CD4-positive, alpha-beta T cell (primary cell): ENCODE measurements at places on chromosomes 4 and X.

GRCh38 chrX:7068939-7069367, 78.6 kb upstream of the STS start:
- no peaks in the 10 kb centered on the region for H3K27me3 ChIP-seq
- peak; percentile 7 for DNase-seq
- peaks cover 10% of the 10 kb centered on the region for H3K4me1 ChIP-seq
- H3K4me3 ChIP-seq, result no peak overlapping the region

- H3K27me3 ChIP-seq, result peaks cover 36% of the 10 kb centered on the region
- no peaks in the 10 kb centered on the region for H3K36me3 ChIP-seq
- peak overlapping the region; percentile 52 for H3K4me3 ChIP-seq
These were observed 1.1 kb downstream of the GAB1 start for GRCh38 chr4:143337600-143338287.

DNA sequence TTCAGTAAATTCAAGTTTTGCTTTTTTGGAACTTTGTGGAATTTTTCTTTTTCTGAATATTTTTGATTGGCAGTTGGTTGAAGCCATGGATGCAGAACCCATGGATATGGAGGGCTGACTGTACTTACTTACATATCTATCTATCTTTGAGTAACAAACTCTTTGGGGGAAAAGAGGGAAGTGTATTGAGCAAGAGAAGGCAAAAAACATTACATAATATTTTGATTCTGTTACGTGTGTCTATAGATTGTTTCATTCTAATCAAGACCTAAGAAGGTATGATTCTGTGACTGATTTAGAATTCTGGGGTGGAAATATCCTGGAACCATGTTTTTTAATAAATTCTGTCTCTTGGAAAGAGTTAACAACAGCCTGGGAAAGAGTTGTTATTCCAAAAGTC, 31.5 kb downstream of the GRSF1 start:
- no peak overlapping the region for H3K4me3 ChIP-seq
- H3K4me1 ChIP-seq, result peaks cover 2% of the 10 kb centered on the region
- H3K27me3 ChIP-seq, result no peaks in the 10 kb centered on the region
- H3K36me3 ChIP-seq, result no peaks in the 10 kb centered on the region
- no peak for DNase-seq

DNA sequence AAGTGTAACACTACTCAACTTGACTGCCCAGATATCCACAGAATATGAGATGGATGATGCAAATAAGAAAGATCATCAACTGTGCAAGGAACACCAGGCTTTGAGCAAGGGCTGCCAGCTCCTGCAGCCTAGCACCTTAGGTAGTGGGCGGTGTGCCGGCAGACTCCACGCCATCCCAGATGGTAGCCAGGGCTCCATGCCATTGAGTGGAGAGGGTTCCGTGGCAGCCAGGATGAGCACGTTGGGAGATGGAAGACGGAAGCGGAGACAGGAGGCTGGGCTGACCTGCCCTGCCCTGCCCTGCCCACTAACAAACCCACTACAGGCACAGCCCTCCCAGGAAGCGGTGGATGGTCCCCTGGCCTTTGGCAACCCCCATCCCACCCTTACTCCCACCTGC, 51.9 kb downstream of the TMPRSS11F start:
- H3K4me3 ChIP-seq, result no peak overlapping the region
- no peak for DNase-seq
- no peak overlapping the region for H3K27ac ChIP-seq
- no peaks in the 10 kb centered on the region for H3K4me1 ChIP-seq

DNA sequence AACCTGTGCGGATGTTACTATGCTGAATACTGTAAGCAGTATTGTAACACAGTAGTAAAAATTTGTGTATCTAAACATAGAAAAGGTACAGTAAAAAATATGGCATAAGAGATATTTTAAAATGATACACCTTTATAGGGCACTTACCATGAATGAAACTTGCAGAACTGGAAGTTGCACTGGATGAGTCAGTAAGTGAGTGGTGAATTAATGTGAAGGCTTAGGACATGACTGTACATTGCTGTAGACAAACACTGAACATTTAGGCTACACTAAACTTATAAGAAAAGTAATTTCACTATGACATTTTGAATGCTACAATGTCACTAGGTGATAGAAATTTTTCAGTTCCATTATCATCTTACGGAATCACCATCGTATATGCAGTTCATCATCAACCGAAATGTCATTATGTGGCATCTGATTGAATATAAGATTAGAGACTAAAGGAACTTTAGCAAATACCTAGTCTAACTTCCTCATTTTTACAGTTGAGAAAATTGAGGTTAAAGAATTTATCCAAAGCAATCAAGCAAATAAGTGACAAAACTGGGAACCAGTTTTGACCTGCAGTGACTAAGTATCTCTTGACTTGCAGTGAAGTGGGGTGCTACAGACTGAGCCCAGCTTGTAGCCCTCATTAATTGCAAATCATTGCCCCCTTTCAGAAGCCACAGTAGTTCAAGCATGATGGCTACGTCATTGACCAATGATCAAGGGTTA, 55.3 kb downstream of the EGF start:
- H3K27me3 ChIP-seq, result no peaks in the 10 kb centered on the region
- H3K27ac ChIP-seq, result no peak overlapping the region
- no peaks in the 10 kb centered on the region for H3K36me3 ChIP-seq
- no peak for DNase-seq
- peaks cover 7% of the 10 kb centered on the region for H3K4me1 ChIP-seq

DNA sequence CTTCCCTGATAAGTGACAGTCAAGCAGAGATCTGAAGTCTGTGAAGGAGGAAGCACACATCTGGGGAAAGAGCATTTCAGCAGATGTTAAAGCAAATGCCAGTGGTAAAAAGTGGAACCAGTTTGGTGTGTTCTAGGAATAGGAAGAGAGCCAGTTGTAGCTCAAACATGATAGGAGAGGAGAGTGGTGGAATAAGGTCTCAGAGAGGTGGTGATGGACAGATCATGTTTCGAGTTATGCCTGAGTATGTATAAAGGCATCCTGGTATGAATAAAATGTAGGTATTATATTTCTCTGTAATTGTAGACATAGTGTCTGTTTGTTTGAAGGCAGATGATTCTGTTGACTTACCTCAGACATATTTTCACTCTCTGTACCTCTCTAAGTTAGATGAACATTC, 89.1 kb downstream of the LARP7 start:
- H3K4me3 ChIP-seq, result no peak overlapping the region
- H3K4me1 ChIP-seq, result no peaks in the 10 kb centered on the region
- no peak overlapping the region for H3K27ac ChIP-seq
- H3K36me3 ChIP-seq, result no peaks in the 10 kb centered on the region
- H3K27me3 ChIP-seq, result no peaks in the 10 kb centered on the region

DNA sequence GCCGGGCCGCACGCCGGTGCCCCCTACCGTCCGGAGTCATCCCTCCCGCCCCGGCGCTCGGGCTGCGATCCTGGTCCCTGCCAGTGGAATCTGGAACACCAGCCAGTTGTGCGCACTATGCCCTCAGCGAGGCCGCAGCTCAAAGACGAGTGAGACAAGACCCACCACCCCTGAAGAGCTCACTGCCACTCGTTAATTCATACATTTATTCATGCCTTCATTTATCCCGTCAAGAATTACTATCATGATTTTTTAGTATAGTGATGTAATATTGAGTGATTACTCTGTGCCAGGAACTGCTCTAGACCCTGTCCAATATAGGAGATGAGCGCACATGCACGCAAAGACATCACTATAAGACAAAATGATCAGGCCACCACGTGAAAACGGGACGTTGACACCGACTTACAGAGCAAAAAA, 247 bp upstream of the PPA2 start:
- DNase-seq, result peak; percentile 84
- H3K4me1 ChIP-seq, result peaks cover 20% of the 10 kb centered on the region
- H3K27me3 ChIP-seq, result no peaks in the 10 kb centered on the region
- H3K36me3 ChIP-seq, result no peaks in the 10 kb centered on the region

- no peak overlapping the region for H3K27ac ChIP-seq
- no peaks in the 10 kb centered on the region for H3K36me3 ChIP-seq
- no peak overlapping the region for H3K4me3 ChIP-seq
- peaks cover 5% of the 10 kb centered on the region for H3K27me3 ChIP-seq
- DNase-seq, result no peak
These were observed 46.3 kb downstream of the TEX13B start for GRCh38 chrX:107935664-107936433.

DNA sequence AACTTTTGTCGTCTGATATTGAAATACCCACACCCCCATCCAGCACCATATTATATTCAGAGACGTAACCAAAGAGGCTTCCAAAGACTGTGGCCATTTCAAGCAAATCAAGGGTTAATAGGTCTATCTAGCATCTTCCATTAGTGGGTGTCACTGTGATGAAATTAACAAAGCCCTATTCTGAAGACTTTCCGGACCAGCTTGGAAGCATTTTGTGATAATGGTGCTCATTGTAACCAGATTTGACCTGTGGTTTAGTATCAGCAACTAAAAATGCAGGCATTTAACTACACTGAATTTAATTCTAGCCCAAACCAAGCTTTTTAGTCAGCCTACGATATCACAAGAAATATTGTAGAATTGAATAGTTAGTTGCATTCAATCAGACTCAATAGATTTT, 309.7 kb upstream of the TENM3 start:
- H3K27me3 ChIP-seq, result no peaks in the 10 kb centered on the region
- DNase-seq, result no peak
- no peak overlapping the region for H3K4me3 ChIP-seq
- H3K36me3 ChIP-seq, result no peaks in the 10 kb centered on the region
- no peaks in the 10 kb centered on the region for H3K4me1 ChIP-seq

DNA sequence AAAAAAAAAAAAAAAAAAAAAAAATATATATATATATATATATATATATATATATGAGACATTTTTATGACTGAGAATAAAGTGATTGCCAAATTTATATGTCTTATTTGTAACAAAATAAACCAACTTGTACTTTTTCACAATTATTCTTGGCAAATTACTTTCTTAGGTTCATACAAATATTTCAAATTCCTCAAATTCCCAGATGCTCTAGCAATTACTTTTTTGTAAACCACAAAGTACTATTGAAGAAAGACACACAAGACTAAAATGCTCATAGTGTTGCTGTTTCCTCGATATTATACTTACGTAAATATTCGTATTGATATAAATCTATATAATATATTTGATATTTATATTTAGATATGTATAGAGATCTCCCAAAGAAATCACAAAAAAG, 390.0 kb downstream of the FAT4 start:
- H3K4me3 ChIP-seq, result no peak overlapping the region
- no peaks in the 10 kb centered on the region for H3K4me1 ChIP-seq
- no peaks in the 10 kb centered on the region for H3K27me3 ChIP-seq
- no peak overlapping the region for H3K27ac ChIP-seq
- no peaks in the 10 kb centered on the region for H3K36me3 ChIP-seq

- H3K36me3 ChIP-seq, result no peaks in the 10 kb centered on the region
- H3K4me3 ChIP-seq, result no peak overlapping the region
- H3K27ac ChIP-seq, result no peak overlapping the region
- H3K4me1 ChIP-seq, result no peaks in the 10 kb centered on the region
These were observed 162.0 kb upstream of the EOLA2 start for GRCh38 chrX:150100261-150100660.

GRCh38 chr4:107037199-107037584, 1.1 kb upstream of the DKK2 start:
- H3K4me1 ChIP-seq, result peaks cover 20% of the 10 kb centered on the region
- H3K4me3 ChIP-seq, result no peak overlapping the region
- no peak overlapping the region for H3K27ac ChIP-seq
- H3K27me3 ChIP-seq, result peaks cover 60% of the 10 kb centered on the region
- no peak for DNase-seq
- H3K36me3 ChIP-seq, result no peaks in the 10 kb centered on the region

DNA sequence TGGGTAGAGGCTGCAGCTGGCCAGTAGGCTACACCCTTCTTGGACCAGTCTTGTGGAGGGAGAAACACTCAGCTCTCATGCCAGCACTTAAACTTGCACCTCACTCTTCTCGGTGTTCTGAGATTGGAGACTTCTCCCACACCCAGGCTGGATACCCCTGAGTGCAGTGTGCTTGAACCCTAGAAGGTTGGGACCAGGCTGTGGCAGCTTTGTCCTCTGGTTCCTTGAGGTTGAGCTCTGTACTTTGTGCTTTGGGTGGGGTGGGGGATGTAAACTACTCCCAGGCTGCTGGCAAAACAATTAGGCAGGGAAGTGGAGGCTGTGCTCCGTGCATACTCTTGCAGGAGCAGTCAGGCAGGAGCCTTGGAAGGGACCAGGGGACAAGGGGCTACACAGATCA, 143.6 kb upstream of the GNPDA2 start:
- no peak overlapping the region for H3K4me3 ChIP-seq
- no peaks in the 10 kb centered on the region for H3K27me3 ChIP-seq
- H3K4me1 ChIP-seq, result no peaks in the 10 kb centered on the region

- no peaks in the 10 kb centered on the region for H3K4me1 ChIP-seq
- no peak for DNase-seq
- no peak overlapping the region for H3K4me3 ChIP-seq
- no peak overlapping the region for H3K27ac ChIP-seq
- no peaks in the 10 kb centered on the region for H3K27me3 ChIP-seq
- H3K36me3 ChIP-seq, result no peaks in the 10 kb centered on the region
These were observed 78.0 kb downstream of the PHOX2B start for GRCh38 chr4:41670530-41670929.

DNA sequence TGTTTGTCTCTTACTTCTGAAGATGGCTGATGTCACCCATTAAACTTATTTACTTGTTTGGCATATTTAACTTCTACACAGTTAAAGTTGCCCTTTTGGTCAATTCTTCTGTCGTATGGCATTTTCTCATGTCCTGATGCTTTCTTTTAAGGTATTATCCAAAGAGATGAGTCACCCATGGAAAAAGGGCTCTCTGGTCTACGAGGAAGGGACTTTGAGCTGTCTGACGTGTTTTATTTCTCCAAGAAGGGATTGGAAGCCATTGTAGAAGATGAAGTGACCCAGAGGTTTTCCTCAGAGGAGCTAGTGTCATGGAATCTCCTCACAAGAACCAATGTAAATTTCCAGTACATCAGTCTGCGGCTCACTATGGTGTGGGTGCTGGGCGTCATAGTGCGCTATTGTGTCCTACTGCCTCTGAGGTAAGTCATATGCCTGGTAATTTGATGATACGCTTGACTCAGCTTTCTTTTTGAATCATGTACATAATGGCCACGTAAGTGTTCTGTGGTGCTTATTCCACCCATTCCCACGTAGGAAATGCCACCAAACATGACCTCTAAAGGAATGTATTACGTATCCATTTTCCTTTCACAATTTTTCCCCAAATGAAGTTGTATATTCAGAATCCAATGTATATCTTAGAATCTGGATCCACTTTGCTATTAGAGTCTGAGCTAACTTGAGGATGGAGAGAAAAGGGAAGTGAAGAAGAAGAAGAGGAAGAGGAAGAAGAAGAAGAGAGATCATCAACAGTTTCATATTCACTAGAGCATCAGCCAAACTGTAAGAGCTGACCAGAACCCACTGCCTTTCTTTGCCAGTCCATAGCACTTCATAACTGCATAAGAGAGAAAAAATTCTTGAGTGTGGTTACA, 45.7 kb downstream of the GPAT3 start:
- no peak overlapping the region for H3K4me3 ChIP-seq
- no peaks in the 10 kb centered on the region for H3K27me3 ChIP-seq
- no peak for DNase-seq
- no peak overlapping the region for H3K27ac ChIP-seq

DNA sequence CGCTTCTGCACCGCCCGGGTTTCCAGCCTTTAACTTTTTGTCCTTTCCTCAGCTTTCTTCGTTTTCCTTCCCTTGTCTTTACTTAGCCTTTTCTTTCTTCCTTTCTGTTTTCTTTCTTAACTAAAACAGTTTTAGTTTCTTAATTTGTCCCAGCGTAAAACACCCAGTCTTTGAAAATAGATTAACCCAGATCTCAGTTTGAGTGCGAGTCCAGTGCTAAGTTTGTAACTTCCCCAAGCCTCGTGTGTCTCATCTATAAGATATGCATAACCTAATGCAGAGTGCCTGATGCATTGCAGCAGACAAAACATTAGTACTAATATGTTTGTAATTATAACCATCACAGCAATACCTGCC, 460 bp upstream of the GEMIN8 start:
- H3K36me3 ChIP-seq, result no peaks in the 10 kb centered on the region
- H3K27me3 ChIP-seq, result no peaks in the 10 kb centered on the region
- DNase-seq, result no peak
- peak overlapping the region; percentile 82 for H3K4me3 ChIP-seq
